Stimulated activated CD4-positive, alpha-beta T cell treated with anti-CD3 and anti-CD28 coated beads, Interleukin-15, amount 100 ng/mL, for 24 hours (primary cell): ENCODE measurements at places on chromosomes 3 and 15.

GRCh38 chr3:193895409-193895808, 240.5 kb upstream of the HES1 start:
- no peak for DNase-seq

DNA sequence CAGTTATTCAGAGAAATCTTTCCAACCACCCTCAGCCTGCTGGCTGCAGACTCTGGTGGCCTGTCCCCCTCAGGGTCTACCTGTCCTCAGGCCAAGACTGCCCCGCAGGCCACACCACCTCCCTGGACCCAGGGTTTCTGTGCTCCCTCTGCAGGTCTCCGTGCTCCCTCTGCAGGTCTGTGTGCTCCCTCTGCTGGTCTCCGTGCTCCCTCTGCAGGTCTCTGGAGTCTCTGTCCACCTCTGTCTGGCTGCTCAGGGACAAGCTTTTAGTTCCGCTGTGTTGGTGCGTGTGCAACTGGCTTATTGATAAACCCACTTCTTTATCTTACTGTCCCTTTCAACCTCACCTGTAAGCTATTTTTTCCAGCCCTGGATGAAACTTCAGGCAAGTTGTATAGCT, 30.1 kb downstream of the BDH1 start:
- no peak for DNase-seq

DNA sequence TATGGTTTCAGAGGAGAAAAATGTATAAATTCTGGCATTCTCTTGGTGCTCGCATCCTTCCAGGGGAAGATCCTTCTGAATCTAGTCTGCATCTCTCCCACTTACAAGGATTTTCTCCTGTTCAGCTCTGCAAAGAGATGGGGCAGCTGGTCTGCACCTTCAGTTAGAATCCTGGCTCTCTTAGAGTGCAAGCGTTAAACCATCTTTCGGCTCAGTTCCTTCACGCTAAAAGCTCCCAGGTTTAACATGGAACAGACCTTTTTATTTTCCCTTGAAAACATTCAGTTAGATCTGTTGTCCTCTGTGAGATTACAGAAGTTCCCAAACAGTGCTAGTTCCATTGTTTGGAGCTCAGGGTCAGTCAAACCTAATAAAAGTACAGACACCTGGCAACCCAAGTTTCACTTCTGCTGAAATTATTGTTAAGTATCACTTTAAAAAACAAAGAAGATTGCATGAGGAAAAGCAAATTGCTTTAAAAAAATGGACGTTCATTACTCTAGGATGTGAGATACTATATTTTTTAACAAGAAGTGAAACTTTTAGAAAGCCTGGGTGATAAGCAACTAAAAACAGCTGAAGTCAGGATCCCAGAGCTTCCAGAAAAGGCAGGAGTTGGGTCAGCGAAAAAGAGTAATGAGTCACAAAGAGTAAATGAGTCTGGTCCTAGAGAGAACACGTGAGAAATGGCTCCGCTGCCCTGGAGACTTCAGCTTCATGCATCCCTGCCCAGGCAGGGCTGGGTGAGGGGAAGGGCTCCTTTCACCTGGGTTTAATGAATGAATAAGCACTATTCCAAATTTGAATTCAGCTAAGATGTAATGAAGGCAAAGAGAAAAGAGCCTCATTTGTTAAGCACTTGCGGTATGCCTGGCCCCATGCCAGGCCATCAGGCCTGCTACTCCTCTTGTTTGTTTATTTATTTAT, 63.3 kb downstream of the ABTB1 start:
- DNase-seq, result no peak

DNA sequence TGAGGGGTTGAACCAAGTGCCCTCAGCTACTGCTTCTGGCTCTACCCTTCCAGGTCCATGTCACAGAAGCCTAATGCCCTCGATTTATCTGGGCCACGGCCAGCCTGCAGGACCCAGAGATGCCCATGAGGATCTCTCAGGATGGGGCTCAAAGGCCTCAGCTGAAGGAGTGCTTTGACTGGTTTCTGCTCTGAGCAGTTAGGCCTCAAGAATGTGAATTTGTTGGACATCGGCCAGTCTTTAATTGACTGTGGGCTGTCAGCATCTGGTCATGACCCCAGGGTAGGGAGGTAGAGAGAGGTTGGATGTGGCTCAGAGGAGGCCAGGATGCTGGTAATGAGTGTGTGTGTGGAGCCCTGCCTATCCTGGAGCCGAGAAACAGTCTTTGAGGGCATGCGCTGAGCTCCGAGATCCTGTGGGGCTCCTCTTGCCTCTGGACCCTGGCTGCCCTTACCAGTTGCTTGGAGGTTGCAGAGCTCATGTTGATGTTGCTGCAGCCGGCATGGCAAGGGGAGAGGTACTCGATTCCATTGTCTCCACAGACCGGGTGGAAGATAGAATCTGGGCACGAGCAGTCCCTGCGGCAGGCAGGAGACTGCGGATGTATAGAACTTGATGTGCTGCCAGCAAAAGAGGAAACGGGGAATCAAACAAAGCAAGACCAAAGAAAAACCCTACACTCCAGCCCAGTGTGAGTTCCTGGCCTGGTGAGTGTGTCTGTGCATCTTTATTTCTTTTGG, 49.1 kb upstream of the RAB6B start:
- no peak for DNase-seq

- DNase-seq, result no peak
These were observed 10.6 kb upstream of the SLC25A36 start for GRCh38 chr3:140931016-140931454.

DNA sequence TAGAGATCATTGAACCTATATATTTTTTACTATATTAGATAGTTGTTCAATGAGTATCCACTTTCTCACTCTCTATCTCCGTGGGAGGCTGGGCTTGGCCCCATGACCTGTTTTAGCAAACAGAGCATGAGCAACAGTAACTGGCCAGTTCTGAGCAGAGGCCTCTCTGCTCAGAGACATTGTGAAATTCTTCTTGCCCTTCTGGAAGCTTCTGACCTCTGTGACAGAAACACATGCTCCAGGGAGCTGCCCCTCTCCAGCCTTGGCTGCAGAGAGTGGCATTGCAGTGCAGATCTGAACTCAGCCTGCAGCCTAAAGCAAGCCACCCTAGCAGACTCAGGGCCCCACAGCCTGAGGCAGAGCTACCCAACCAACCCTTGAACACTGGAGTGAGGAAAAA, 20.5 kb downstream of the FAM240A start:
- no peak for DNase-seq

DNA sequence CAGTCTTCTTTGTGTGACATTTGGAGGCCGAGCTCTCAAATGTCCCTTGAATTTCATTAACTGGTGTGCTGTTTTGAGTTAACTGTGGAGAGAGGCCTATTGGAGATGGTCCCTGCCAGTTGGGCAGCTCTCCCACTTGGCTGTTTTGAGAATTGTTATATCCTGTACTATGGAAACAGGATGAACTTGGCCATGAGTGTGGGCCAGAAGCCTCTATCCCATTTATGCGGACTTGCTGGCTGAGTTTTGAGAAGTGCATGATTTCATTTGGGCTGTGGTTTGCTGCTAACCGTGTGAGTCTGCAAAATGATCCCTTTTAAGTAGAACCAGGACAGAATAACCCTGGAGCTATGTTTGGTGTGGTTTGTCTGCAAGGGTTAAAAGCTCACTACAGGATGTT, 366.0 kb downstream of the PTPRG start:
- no peak for DNase-seq

DNA sequence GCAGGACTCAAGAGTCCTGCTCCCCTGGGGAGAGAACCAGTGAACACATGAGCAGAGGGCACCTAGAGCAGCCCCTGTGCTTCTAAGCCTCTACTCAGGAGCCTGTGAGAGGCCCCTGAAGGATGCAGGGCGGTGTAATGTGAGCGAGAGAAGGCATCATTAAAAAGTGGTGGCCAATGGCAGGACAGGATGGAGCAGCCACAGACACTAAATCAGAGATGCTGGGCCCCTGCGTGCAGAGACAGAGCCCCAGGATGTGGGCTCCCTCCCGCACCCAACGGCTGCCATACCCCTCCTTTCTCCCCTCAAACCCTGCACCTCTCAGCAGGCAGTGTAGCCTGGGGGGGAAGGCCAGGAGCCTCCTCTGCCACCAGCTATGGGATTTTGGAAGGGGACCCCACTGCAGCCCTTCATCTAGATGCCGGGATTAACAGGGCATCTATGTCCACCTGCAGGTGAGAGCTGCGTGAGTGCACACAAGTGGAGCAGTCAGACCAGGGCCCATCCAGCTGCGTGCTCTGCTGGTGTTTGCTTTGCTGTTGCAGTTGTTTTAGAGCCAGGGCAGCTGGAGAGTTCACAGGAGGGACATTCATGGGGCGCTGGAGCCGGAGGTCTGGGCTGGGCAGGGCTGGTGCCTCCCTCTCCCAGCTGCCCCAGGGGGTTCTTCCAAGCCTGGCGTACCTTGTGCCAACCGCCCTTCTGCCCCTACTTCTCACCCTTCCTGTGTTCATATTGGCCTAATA, 5.1 kb upstream of the IQSEC1 start:
- DNase-seq, result no peak

DNA sequence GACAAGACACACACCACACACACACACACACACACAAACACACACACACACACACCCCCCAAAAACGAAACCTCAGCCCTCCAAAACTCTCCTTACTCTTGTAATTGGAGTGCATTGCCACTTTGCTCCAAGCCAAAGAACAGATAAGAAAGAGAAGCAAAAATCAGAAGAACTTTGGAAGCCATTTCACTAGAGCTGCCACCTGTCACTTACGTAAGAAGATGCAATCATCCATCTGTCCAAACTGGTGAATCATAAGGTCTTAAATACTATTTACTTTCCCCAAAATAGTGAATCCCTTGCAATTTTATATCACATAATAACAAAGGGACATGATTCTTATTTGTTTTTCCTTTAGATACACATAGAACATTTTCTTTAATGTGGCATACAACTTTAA, 285.4 kb downstream of the ZBTB20 start:
- no peak for DNase-seq

DNA sequence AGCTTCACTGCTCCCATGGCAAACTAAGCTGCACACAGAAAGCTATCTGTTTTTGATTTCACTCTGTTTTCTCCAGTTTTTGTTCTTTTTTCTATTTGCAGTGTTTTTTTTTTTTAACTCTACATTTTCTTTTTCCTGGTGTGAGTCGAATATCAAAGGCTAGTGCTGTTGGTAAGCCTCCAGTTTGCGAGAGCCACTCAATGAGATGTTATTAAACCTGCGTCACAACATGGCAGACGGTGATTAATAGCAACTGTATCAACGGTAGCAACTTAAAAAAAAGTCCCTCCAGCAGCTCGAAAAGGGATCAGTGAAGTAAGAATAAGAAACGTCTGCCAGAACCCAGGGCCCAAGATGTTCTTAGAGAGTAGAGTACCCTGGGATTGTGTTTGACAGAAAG, 84.1 kb downstream of the MEIS2 start:
- DNase-seq, result no peak

- DNase-seq, result no peak
These were observed 24.8 kb downstream of the PEX5L start for GRCh38 chr3:180011927-180012326.

GRCh38 chr15:100601163-100601562, 821 bp downstream of the LINS1 start:
- peak; percentile 63 for DNase-seq

DNA sequence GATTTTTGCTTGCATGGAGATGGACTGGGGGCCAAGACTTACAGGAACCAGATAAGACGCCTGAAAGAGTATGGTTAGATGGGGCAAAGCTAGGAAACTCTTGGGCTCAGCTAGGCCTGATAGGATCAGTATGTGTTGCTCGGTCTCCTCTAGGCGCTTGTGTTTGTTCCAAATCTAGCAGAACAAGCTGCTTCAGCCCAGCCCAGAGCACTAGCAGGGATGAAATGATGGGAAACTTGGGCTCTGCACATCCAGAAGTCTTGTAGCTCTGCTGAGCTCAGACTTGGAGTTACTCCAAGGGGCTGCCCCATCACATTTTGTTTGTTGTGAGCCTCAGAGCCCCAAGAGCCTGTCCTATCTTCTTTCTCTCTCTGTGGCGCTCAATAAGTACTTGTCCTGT, 34.7 kb downstream of the FOXL2 start:
- DNase-seq, result no peak

GRCh38 chr3:55189359-55189801, 261.5 kb upstream of the LRTM1 start:
- DNase-seq, result no peak

GRCh38 chr3:85342915-85343314, 384.1 kb downstream of the CADM2 start:
- no peak for DNase-seq

DNA sequence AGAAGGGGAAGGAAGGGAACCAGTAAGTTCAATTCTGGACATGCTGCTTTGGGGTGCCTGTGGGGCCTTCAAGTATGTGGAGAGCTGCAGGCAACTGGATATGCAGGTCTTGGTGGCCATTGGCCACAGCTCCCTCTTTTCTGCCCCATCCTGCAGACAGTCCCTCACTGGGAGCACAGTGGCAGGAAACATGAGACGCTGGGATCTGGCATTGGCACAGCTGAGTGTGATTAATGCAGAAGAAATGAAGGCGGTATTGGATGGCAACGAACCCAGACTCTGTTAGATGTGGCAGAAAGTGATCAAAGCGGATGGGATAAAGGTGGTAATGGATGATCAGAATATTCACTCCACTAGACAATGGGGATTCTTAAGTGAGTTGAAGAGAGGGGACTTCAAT, 23.2 kb upstream of the VPS8 start:
- DNase-seq, result no peak

DNA sequence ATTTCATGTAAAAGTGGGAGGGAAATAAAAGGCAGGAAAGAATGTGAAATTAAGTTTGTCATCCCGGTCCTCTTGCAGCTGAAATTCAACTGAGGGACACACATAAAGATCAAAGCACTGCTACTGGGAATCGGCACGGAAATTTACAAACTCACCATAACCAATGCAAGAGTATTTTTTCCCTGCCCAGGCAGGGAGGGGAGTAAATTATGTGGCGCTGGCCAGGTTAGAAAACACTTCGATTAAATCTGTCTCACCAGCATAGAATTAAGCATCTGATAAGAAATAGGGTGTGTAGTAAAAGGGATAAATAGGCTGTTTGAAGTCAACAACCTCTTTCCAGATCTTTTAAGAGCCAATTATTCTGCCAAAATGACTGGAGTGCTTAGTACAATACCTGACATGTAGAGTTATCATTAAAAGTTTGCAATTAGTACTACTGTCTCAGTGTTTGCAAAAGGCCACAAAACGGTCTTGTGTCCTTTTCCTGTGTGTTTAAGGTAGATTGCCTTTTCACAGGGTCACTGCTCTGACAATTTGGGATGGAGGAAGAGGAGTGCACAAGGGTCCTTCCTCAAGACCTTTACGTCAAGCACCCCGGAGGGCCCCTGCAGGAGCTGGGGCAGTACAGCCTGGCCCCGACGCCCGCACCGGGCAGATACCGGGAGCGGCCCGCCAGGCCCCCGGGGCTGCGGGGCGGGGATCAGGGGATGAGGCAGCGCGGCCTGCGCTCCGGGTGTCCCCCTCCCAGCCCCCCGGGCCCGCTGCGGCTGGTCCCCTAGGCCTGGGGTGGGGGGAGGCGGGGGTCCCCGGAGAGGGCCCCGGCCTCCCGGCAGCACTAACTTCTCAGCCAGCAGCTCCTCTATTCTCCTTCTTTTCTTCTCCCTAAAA, 651 bp downstream of the UBA3 start:
- no peak for DNase-seq

- DNase-seq, result no peak
These were observed 36.4 kb downstream of the MECOM start for GRCh38 chr3:169627073-169627472.
